Naive thymus-derived CD4-positive, alpha-beta T cell (primary cell): ENCODE measurements at places on chromosomes 4 and X.
A peak's percentile ranks its signal among the peaks of the same experiment; 100 is the strongest.

DNA sequence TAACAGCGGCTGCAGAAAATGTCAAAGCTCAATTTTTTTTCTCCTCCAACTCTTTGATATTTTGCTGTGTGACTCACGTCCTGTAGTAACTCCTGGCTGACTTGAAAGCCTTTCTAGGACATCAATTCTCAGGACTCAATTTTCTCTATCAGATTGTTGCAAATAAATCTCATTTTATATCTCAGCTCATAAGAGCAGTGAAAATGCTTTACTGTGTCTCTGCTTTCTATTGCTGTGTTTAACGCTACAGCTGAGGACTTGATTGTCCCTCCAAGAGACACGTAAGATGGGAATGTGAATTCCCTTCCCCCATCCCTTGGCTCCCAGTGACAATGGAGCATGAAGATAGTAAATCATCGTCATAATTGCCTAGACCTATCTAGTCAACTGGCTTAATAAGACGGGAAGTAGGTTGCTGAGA, 20.5 kb upstream of the CBR4 start:
- DNase-seq = no peak

- no peak for DNase-seq
These were observed 90.4 kb downstream of the PHOX2B start for GRCh38 chr4:41658163-41658562.

DNA sequence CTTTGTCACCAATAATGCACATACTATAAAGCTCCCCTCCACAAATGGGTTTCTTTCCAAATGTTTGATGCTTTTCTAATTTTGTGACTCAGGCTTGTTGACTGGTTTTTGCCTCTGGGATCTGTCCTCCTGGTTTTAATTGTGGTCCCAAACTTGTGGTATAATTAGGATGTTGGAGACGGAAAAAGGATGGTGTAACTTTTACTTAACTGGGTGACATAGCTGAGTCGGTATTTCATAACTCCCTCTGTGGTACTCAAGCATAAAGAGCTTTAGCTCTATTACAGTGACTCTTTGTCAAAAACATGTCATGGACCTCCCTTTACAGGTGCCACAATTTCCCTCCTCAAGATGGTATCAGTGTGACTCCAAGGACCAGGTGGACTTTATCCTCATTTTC, 119.7 kb upstream of the RBPJ start:
- no peak for DNase-seq

GRCh38 chr4:82893942-82894341, 3.0 kb upstream of the SEC31A start:
- DNase-seq = no peak

DNA sequence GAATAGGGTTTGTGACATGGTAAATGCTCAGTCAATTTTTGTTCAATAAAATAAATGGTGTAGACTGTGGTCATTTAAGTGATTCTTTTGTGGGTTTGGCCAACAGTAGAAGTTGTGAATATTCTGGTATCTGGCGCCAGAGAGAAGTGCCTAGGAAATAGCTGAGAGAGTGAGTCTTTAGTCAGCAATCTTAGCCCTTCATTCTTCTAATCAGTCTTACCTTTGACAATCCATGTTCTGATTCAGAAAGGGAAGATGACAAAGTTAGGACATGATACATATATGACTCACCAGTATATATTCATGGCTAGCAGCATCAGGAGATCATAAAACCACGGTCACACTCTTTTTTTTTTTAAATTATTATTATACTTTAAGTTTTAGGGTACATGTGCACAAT, 141.8 kb upstream of the PCDH18 start:
- DNase-seq = no peak

DNA sequence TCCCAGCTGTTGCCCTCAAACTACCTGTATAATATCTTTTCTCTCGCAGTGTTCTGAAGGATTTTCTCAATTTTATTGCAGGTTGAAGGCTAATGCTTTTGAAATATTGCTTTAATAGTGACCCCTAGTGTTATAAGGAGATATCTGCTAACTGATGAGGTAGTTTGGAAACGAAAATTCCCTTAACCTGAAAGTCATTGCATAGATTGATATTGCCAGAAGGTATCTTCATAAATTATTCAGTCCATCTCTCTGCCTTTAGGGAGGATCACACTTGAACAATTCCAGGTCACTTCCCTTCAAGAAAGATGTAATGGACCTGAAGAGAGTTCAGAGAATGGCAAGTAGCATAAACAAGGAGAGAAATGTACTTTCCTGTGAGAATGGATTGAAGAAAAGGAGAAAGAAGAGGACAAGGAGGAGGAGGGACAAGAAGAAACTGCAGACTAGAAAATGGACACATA, 44.1 kb downstream of the TIGD4 start:
- DNase-seq = peak; percentile 33

- DNase-seq = no peak
These were observed 93.4 kb downstream of the TMA16 start for GRCh38 chr4:163587867-163588266.
